Right renal pelvis (tissue), 4 donors: ENCODE measurements at places on chromosomes 16 and 17.

DNA sequence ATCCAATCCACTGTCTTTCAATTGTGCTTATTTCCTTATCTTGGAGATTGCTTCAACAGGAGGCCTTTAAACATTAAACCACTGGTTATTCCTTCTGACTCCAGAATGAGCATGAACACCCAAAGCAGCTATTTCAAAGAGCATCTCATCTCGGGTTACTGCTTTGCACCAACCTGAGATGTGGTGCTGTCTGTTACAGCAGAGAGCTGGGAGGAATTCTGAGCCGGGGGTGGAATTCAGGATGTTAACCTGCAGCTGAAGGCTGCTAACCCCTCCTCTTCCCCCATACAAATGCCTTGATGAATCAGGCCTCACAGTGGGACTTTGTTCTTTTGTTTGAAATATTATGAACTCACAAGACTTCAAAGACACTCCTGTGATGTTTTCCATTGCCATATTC lies 113.1 kb downstream of the SHISA9 start:
- DNase-seq, result no peak

DNA sequence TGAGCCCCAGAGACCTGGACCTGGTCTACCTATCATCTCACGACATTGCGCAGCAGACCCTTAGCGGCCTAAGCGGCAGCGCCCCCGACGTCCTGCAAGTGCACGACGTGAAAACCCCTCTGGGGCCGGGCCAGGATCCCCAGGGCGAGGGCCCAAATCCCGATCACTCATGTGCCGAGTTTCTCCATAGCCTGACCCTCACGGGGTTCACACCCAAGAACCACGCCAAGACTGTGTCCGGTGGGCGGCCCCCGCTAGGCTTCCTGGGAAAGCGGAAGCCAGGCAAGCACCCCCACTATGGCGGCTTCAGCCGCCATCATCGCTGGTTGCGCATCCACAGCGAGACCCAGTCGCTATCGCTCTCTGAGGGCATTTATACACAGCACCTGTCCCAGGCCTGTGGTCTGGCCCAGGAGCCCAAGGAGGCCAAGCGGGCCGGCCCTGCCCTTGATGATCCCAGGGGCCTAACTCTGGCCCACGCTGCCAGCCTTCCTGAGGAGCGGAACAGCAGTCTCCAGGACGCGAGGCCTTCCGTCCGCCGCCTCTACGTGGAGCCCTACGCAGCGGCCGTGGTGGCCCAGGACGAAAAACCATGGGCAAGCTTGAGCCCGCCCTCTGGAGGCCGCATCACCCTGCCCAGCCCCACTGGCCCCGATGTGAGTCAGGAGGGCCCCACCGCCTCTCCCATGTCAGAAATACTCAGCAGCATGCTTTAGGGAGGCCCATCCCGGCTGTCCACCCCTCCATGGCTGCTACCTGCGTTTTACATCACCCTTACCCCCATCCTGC lies 82.8 kb upstream of the NOG start:
- DNase-seq, result no peak

- DNase-seq, result no peak
These were observed 6.9 kb downstream of the KAT7 start for GRCh38 chr17:49795372-49795771.

- DNase-seq, result no peak
These were observed 95.7 kb upstream of the AKTIP start for GRCh38 chr16:53598511-53599275.

DNA sequence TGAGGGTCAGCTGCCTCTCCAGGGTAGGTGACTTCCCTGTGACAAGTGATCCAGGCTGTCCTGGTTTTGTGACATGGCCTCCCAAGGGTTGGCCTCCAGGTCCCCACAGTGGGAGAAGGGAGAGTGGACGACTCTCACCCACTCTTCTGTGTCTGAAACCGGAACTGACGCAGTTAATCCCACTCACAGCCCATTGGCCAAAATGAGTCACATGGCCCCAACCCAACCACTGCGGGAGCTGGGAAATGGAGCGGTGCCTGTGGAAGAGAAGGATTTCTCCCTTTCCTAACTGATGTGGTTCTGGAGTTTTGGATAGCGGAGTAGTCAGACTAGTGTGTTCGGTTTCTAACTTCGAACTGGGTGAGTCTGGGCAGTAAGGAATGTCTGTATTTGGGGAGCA lies 79.4 kb downstream of the ABCC6 start:
- no peak for DNase-seq

GRCh38 chr17:73340093-73340596 lies 28.3 kb upstream of the CDC42EP4 start:
- DNase-seq, result no peak

GRCh38 chr17:75476752-75477489 lies 20.5 kb downstream of the TMEM94 start:
- DNase-seq, result no peak

GRCh38 chr16:70380248-70380918 lies 33.7 kb downstream of the DDX19A start:
- DNase-seq, result no peak

GRCh38 chr17:32835291-32835761 lies 41.6 kb downstream of the MYO1D start:
- no peak for DNase-seq

DNA sequence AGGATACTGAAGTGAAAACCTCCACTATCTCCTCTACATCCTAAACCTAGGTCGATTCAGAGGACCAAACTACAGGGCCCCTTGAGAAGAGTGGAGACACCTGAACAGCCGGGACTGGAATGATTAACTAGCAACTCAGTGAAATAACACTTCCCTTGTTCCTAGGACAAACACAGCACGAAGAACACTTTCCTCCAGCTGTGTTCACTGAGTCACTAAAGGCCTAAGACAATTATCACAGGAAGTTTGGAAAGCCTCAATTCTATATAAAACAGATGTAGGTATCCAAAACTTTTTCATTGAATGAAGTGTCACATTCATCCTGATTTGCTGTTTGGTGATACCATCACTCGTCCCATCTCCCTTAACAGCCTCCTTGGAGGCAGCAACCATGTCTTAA lies 15.5 kb upstream of the CUEDC1 start:
- no peak for DNase-seq

DNA sequence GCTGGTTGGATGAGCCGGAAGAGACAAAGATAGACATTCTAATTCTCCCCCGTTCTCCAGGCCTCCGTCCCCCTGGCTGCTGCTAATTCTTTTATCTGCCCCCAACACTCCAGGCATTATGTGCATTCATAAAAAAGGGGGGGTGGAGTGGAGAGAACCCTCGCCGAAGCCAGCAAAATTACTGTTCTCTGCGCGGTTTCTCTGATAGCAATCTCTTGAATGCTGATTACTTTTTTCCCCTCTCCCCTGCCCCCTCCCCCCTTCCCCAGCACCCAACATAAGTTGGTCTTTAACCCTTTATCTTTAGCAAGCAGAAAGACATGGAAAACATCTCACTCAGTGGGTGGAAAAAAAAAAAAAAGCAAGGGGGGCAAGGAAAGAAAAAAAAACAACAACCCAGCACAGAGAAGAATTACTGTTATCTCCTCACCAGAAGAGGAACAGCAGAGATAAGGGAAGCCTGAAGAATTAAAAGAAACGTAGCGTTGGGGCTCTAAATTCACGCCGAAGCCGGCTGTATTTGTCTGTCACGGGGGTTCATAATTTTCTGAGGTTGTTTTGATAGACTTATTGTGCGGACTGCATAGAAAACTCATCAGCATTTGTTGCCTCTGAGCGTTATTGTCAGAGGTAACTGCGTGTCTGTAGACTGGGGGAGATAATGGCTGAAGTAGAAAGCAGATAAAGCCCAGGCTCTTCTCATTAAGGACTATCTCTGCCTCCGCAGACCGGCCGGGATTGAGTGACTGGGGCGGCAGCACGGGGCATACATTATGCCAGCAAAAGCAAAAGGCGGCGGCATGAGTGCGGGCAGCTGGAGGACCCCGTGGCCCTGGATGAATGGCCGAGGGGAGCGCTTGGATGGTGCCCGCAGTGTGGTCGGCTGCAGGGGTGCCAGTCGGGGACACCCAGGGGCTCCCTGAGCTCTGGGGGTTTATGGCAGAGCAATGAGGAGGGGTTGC lies 126.9 kb downstream of the MRM1 start:
- no peak for DNase-seq

DNA sequence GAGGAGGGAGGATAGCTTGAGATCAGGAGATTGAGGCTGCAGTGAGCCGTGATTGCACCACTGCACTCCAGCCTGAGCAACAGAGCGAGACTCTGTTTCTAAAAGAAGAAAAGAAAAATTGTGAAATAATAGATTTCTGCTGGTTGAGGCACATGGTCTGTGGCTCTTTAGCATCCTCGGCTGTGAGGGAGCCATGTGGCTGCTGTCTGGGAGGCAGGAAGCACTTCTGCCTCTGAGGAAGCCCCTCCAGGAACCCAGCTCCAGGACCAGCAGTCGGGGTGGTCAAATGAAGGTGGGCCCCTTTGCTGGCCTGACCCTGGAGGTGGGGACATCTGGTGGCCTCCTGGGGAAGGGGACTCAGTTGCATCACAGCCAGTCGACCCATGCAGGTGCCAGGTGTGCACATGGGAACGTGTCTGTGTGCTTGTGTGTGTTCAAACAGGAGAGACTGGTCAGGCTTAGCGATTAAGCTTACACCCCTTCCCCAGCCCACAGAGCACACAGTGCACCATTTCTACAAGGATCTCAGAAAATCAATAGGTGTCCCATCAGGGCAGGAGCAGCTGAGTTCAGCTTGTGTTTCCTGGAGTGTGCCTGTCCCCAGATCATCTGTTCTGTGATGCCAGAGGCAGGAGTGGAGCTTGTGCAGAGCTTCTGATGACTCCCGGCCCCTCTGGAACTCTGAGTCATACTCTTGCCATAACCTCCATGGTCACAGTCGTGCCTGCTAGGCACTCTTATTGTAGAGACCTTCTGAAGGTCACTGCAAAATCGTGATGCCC lies 24.3 kb upstream of the MGAT5B start:
- no peak for DNase-seq
